Smooth muscle cell of bladder (primary cell): ENCODE measurements at places on chromosomes 11 and 22. TPM values are rescaled to one million over a fixed set of nuclear protein-coding genes. Genes with fewer than 3 reads are reported as not detected.

The FGF19 gene
- not detected in 2 replicates for total RNA-seq

The OR2AG1 gene
- not detected in 2 replicates for total RNA-seq

The GLYAT gene
- total RNA-seq = not detected in 2 replicates

The TREH gene
- not detected in 2 replicates for total RNA-seq

The PDGFB gene
- 0.09 and 0.14 TPM in 2 replicates for total RNA-seq

The JAML gene
- not detected in 2 replicates for total RNA-seq

The UBQLNL gene
- total RNA-seq = 0.14 and 0.18 TPM in 2 replicates

The MTMR3 gene
- 20.5 and 23.9 TPM in 2 replicates for total RNA-seq

The GP1BB gene
- total RNA-seq = 1.00 and 1.5 TPM in 2 replicates

The APOA5 gene
- total RNA-seq = not detected in 2 replicates

The CCDC15 gene
- 0.65 and 0.71 TPM in 2 replicates for total RNA-seq

The OSM gene
- not detected in 2 replicates for total RNA-seq

The PHOX2A gene
- total RNA-seq = not detected in 2 replicates

The BTG4 gene
- total RNA-seq = not detected in 2 replicates

The CCDC81 gene
- 0.55 and 0.85 TPM in 2 replicates for total RNA-seq

The DGCR6 gene
- total RNA-seq = 0.71 and 1.3 TPM in 2 replicates

The PLA2G6 gene
- 14.1 and 16.8 TPM in 2 replicates for total RNA-seq

The PLAAT5 gene
- total RNA-seq = 0.09 and 0.14 TPM in 2 replicates

The MMP27 gene
- under 0.01 TPM in 1 of 2 replicates, not detected in the other for total RNA-seq

The TMEM80 gene
- total RNA-seq = 11.9 and 12.1 TPM in 2 replicates

The CENPM gene
- total RNA-seq = 3.5 and 6.0 TPM in 2 replicates

The GRK3 gene
- 0.74 and 0.85 TPM in 2 replicates for total RNA-seq

The RAB39A gene
- not detected in 2 replicates for total RNA-seq

The SLC22A12 gene
- total RNA-seq = not detected in 2 replicates

The XRCC6 gene
- 296 and 303 TPM in 2 replicates for total RNA-seq

The TAF6L gene
- total RNA-seq = 12.1 and 19.1 TPM in 2 replicates

The MS4A6A gene
- total RNA-seq = not detected in 2 replicates

The DGCR2 gene
- 35.1 and 44.9 TPM in 2 replicates for total RNA-seq
